ENCODE measurements at places on chromosomes 7 and 10.
A peak's percentile ranks its signal among the peaks of the same experiment; 100 is the strongest.

DNA sequence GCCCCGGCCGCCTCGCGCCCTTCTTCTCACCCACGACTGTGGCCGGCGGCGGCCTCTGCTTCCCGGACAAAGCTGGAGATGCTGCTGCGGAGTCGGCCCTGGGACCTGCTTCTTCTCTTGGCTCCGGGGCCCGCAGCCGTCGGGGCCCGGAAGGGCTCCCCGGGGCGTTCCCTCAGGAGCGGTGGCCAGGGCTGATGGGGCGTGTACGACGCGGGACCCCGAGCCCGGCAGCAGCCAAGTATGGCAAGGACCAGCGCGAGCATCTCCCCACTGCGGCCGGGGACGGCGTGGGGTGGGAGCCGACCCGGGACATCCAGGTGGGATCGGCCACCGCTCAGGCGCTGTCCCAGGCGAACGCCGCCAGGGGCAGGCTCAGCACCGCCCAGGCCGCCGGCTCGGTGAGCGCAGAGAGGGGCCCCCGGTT, 27.6 kb upstream of the BMS1 start:
- no peak for DNase-seq

DNA sequence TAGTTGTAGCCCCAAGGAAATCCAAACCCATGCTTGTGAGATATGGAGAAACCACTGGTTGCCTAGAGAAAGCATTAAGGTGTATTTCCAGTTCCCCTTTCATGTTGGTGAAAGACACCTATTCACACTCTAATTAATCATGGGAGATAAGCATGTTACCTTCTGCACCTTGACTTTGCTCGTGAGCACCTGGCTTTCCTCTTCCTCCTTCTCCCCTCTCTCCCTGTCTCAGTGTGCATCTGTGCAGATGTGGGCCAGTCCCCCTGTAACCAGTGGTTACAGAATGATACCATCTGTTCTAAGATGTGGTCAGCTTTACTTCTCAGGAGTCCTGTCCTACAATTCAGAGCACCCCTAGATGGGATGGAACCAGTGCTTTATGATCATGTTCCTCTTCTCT, 160.6 kb downstream of the LCOR start:
- peak; percentile 53 for DNase-seq

- peak; percentile 40 for DNase-seq
These were observed 40.4 kb downstream of the NPVF start for GRCh38 chr7:25187932-25188331.

GRCh38 chr10:86348321-86349210, 18.0 kb downstream of the GRID1 start:
- no peak for DNase-seq

GRCh38 chr7:112207765-112208164, 1.3 kb downstream of the ZNF277 start:
- no peak for DNase-seq

DNA sequence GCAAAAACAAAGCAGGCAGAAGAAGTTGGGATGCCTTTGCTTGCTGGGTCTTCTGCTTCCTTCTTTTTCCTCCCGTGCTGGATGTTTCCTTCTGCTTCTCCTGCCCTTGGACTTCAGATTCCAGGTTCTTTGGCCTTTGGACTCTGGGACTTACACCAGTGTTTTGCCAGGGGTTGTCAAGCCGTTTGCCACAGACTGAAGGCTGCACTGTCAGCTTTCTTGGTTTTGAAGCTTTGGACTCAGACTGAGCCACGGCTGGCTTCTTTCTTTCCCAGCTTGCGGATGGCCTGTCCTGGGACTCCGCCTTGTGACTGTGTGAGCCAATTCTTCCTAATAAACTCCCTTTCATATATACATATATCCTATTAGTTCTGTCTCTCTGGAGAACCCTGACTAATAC, 11.3 kb upstream of the LCOR start:
- no peak for DNase-seq

DNA sequence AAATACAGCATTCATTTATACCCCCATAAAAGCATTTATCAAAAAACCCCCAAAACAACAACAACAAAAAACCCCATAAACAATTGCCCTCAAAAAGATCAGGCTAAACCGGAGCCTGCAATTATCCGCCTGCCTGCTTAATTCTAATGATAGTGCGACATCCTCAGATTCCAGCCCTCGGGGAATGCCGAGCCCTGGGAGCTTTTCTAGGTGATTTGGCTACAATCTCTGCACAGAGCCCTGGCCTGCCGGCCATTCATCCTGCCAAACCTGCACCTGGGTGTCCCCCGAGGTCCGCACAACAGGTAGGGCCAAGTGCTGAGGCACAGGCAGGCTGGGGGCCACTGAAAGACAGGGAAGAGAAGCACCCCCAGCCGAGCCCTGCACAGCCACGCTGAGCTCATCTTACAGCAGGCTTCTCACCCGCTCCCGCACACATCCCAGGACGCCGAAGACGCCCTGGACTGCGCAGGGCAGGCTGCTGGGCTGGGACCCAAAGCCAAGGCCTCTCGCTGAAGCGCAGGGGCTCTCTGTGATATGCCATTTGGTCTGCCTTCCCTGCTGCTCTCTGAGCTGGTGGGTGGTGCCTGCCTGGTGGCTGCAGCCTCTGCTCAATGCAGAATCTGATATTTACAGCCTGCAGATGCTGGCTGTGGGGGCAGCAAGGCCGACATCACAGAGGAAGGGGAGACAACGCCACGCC, 57.5 kb downstream of the CAMK2B start:
- no peak for DNase-seq

- no peak for DNase-seq
These were observed 31.5 kb upstream of the DDX50 start for GRCh38 chr10:68869623-68870022.

DNA sequence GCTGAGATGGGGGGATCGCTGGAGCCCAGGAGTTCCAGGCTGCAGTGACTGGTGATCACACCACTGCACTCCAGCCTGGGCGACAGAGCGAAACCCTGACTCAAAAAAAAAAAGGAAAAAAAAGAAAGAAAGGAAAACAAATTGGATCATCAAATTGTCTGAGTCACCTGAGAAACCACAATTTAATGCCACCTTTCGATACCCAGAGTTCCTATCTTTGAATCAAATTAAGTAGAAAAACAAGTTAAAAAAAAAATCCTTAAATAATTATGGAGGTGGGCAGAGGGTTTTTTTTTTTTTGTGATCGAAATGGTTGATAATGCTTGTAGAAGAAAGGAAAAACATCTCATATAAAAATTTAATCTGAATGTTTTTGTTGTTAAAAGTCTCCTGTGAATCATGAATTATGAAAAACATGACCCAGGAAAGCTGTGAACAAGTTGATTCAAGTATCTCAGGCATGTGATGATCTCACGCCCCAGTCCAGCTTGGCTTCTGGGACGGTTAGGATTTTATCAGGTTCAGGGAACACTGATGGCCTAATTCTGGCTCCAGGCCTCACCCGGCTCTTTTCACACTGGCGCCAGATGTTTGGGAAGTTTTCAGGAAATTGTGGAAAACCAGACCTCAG, 25.3 kb upstream of the CUX1 start:
- DNase-seq = no peak

DNA sequence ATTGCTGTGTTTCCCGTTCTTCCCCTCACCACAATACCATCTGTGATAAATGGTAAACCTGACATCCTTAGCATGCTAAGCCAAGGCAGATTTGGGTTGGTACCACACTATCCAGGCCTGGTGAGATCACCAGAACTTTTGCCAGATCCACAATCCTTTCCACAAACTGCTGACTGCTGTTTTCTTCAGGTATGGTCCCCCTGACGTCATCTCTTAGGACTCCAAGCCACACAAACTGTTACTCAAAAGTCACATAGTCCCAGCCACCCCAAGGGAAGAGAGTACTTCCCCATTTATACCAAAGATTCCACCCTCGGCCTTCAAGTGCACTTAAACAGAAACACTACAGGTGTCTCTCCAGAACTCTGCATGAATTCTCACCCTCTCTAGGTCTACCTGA, 34.8 kb downstream of the SLC25A13 start:
- DNase-seq = peak; percentile 44

DNA sequence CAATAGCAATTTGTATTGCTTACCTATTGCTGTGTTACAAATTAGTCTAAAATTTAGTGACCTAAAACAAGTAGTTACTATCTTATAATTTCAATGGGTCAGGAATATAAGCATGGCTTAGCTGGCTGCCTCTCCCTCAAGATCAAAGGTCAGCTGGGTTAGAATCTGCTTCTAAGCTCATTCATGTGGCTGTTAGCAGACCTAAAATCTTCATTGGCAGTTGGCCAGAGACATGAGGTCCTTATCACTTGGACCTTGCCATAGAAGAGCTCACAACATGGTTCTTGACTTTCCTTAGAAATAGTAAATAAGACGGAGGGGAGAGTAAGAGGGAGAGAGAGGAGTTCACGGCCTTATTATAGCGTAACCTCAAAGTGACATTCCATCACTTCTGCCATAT, 468.0 kb downstream of the HTR7 start:
- no peak for DNase-seq

DNA sequence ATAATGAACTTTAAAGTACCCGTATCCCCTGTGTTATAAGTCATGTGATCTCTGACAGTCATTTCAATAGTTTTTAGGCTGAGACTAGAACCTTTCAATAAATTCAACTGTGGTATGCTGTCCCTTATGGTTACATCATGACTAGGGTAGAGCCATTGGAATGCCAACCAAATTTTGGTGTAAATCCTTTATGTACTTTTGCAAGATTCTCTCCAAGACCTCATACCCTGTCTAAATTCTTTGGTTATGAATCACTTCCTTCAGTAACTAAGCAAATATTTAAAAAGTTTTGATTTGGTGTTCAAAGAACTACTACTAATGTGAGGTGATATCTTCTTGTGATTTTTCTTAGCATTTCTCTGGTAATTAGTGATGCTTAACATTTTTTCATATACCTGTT, 20.8 kb upstream of the OR6B1 start:
- no peak for DNase-seq

- DNase-seq = peak; percentile 70
These were observed 236.2 kb downstream of the DNAJB9 start for GRCh38 chr7:108805808-108806397.

GRCh38 chr7:42457663-42458062, 220.7 kb upstream of the GLI3 start:
- no peak for DNase-seq

GRCh38 chr10:63720072-63720537, 198.9 kb downstream of the REEP3 start:
- peak; percentile 92 for DNase-seq

- no peak for DNase-seq
These were observed 26.6 kb downstream of the FGF8 start for GRCh38 chr10:101749047-101750016.

DNA sequence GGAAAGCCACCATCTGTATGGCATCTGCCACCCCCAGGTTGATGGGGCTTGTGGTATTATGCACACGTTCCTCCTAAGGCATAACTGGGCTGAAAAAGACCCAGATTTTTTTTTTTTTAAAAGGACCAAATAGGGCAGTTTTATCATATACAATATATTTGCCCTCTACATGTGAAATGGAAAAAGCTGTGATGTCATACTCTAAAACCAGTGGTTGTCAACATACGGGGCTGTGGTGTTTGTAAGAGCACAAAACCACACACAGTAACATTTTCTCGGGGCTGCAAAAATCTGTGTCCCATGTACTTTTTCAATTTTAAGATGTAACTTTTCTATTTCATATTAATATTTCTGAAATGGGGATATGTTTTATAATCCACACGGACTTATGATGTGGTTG, 34.9 kb downstream of the FAM171A1 start:
- DNase-seq = no peak

DNA sequence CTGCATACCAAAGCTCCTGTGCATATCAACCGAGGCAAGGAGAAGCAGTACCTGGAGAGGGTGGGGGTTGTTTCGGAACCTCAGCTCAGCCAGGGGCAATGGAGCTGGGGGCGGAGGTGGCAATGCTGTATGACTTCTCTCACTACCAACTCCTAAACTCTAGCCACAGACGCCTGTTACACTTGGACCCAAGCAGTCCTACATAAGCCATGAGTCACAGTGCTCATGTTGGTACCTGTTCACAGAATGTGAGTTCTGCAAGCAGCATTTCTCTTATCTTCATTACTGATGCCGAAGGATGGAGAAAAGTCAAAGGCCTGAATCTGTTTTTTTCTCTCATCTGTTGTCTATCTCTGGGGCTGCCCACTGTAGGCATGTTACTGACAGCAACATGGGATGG, 3.2 kb upstream of the RAB18 start:
- no peak for DNase-seq

GRCh38 chr10:113937258-113937657, 82.8 kb downstream of the NHLRC2 start:
- no peak for DNase-seq

DNA sequence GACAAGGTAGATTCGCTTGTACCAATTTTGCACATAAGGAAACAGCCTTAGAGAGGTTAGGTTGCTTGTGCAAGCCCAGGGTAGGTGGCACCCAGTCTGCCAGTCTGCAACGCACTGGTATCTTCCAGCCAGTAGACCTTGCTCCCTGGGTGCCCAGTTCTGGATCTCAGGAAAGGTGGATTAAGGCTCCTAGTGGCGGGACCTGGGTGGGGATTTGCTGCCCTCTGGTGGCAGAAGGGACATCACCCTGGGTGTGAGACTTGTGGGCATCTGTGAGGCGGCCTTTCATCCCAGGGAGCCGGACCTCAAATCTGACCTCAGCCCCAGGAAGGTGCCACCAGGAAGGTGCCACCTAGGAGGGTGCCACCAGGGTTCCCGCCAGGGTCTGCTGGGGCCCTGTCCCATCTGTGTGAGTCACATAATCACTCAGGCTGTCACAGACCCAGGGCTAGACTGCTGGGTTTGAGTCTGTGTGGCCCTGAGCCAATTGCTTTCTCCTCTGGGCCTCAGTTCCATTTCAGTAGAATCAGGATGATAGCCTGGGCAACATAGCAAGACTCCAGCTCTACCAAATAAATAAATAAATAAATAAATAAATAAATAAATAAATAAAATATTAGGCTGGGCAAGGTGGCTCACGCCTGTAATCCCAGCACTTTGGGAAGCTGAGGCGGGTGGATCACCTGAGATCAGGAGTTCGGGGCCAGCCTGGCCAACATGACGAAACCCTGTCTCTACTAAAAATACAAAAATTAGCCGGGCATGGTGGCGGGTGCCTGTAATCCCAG, 5.3 kb upstream of the PRKRIP1 start:
- peak; percentile 82 for DNase-seq

- peak; percentile 77 for DNase-seq
These were observed 49.3 kb downstream of the FBXL13 start for GRCh38 chr7:103025341-103025740.

GRCh38 chr7:106819546-106819945, 45.5 kb upstream of the PIK3CG start:
- no peak for DNase-seq

- DNase-seq = no peak
These were observed 87.7 kb downstream of the TES start for GRCh38 chr7:116298055-116298454.

GRCh38 chr7:4277936-4278335, 404.2 kb upstream of the FOXK1 start:
- DNase-seq = no peak

GRCh38 chr10:7887174-7887816, 69.0 kb downstream of the TAF3 start:
- DNase-seq = no peak

DNA sequence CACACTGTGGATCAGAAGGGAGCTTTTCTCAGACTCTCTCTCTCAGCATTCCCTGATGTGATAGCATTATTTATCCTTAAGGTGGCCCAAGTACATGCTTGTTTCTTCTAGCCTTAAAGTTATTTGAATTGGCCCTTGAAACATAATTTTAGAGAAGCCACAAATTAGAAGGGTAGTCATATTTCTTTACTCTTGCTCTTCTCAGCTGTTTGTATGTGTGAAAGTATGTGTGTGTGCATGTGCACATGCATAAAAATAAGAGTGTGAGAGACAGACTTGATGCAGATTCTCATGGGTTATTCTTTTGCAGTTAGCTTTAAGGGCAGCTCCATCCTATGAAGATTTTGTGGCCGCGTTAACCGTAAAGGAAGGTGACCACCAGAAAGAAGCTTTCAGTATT, 50.1 kb downstream of the PLEKHA8 start:
- no peak for DNase-seq
